Globus pallidus (tissue), 1 donor: ENCODE measurements at places on chromosomes 16 and 17.

DNA sequence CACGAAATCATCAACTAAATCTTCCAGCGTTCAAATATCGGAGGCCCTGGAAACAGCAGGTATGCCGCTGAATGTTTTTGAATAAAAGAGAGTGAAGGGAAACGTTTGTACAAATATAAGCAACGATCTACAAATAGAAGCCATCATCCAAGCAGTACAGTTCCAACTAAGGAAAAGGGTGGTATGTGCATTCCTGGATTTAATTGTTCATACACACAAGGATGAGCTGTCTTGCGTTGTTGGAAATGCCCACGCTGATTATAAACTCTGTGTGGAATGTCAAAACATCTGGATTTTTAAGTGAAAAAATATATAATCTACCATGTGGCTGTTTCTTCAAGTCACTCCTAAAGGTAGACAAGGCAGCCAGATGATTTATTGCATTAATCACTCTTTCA is 191.8 kb upstream of the HSBP1 start:
- no peak for DNase-seq

- no peak for DNase-seq
These were observed 50.2 kb downstream of the ANKFN1 start for GRCh38 chr17:56203430-56203829.

GRCh38 chr17:78678222-78678557 is 101.0 kb upstream of the DNAH17 start:
- no peak for DNase-seq

- DNase-seq: no peak
These were observed 6.1 kb upstream of the WFIKKN2 start for GRCh38 chr17:50829332-50829731.

DNA sequence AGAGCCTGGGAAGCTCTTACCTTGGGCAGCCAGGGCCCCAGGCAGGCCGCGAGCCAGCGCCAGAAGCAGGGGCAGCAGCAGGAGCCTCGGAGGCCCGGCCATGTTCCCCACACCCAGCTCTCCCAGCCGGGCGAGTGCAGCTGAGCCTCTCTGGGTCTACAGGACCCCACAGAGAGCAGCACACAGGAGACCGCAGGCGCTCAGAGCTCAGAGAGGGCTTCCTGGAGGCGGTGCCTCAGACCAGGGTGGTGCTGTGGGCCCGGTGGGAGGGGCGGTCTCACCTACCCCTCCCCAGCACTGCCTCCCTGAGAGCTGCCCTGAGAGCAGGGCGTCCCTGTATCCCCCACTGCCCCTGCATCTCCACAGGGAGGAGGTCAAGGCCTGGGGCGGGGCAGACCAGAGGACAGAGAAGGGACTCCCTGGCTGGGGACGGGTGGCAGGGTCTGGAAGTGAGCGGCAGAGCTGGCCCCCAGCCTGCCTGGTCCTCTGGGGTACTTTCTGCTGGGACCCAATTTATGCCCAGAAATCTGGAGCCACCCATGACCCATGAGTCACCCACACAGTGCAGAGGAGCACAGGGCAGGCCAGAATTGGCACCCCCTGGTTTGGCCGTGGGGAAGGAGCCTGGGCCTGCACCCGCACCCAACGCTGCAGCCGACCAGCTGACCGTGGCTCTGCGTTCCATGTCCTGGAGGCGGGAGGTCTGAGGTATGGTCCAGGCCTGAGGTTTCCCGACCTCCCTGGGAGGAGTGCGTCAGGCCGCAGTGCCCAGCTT is at the start of gene CD7:
Gene CD7, minus strand, starts transcription at position 215 of the 775 bp plus-strand sequence. Its CDS starts 113 bp downstream, at position 102.
- no peak for DNase-seq

DNA sequence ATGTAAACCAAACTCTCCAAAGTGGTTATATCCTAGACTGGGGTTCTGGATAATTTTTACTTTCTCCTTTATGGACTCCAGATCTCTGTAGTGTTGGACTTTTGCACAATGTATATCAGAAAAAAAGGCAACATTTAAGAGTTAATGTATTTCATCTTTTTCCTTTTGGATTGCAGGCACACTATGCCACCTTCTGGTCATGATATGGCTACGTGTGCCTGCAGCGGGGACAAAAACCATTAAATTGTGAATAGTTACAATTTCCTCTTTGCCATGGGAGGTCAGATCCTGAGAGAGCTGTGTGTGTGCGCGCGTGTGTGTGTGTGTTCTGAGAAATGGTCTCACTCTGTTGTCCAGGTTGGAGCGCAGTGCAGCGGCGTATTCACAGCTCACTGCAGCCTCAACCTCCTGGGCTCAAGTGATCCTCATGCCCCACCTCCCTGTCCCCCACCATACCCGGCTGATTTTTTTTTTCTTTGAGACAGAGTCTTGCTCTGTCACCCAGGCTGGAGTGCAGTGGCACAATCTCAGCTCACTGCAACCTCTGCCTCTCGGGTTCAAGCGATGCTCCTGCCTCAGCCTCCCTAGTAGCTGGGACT is 4.3 kb upstream of the SGF29 start:
- DNase-seq: no peak
